ENCODE measurements at places on chromosomes 3 and 15.

DNA sequence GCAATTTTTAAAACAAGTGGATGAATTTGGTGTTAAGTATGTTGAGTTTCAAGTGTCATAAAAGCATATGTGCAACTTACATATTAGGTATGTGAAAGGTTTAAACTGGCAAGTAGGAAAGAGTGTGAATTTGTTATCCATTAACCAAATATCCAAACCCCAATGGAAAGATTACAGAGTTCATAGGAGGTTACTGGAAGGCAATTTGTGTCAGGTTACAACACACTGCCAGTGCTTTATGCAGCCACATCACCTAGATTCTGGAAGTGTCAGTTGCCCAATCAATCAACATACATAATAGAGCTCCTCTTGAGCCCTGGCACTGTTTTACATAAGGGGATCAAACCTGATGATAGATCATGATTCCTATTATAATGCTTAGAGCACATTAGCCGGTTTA is 261.0 kb downstream of the ROBO1 start:
- no peak for DNase-seq

- no peak for DNase-seq
These were observed 52.4 kb downstream of the MCCC1 start for GRCh38 chr3:183046883-183047282.

GRCh38 chr3:158121295-158121694 is 11.4 kb downstream of the RSRC1 start:
- no peak for DNase-seq

DNA sequence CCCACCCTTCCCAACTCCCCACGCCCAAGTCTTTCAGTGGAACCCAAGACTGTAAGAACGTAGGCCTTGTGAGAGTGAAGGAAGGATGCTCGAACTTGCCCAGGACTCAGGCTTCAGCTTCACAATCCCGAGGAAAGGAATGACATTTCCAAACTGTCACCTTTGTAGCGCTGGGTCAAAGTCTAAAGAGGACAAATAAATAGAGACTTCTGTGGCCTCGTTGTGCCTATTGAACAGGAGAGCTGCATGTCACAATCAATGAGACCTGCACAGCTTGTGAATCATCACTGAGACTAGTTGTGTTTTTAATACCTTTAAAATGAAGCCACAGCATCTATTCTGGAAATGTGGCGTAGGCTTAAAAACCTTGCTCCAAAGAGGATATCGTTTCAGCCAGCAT is 222.8 kb upstream of the ST8SIA2 start:
- no peak for DNase-seq

Data from ecto neural progenitor cell (in vitro differentiated cells).